ENCODE measurements at places on chromosomes 16 and 17.

DNA sequence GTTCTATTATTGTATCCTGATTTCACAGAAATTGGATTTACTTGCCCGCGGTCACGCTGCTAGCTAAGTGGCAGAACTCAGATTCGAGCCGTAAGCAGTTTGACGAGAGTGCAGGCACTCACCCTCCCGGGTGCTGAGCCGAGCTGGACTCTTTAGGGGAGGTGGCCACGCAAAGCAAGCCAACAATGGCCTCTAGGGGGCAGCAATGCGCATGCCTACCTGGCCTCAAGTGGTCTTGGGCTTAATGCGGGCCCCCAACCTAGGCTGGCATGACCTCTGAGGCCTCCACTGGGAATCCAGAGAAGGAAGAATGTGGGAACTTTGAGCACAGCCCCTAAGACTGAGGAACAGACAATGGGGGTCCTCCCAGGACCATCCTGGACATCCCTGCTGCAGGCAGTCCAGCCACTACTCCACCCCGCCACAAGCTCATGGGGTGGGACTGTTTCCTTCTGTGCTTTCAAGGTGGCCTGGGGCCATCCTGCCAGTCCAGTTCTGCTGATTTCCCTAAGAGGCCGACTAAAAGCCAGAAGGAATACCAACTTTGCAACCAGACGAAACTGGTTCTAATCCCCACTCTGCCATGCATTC is 276.5 kb downstream of the XYLT1 start:
- no peak for DNase-seq

- DNase-seq: peak; percentile 83
Observed at GRCh38 chr17:40542558-40543411, 22.5 kb downstream of the CCR7 start.

DNA sequence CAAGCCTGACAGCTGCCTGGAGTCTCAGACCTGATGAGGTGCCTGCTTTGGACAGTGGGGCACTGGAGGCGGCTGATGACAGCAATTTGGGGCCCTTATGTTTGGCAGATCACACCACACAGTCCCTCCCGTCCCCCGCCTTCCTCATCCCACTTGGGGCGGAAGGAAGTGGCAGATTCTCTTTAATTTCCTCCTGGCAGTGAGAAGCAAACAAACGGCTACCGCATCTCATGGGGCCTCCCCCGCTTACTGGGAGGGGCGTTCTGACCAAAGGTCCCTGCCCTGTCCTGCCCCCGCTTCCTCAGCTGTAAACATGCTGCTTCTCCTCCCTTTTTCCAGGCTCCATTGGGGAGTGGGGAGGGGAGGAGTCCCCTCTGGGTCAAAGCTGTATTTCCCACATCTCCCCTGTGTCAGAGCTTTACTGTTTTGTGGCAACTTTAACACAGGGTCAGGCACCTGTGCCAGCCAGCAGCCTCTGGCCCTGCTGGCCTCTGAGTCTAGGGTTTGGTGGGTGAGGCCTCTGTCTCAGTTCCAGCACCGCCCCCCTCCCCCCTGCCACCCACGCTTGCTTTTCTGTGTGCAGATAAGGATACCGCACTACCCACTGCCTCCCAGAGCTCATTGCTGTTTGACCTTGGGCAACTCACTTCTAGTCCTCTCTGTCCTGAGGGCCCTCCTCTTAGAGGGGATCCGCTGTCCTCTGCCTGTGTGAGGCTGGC is 5.4 kb upstream of the NFATC3 start:
- no peak for DNase-seq

DNA sequence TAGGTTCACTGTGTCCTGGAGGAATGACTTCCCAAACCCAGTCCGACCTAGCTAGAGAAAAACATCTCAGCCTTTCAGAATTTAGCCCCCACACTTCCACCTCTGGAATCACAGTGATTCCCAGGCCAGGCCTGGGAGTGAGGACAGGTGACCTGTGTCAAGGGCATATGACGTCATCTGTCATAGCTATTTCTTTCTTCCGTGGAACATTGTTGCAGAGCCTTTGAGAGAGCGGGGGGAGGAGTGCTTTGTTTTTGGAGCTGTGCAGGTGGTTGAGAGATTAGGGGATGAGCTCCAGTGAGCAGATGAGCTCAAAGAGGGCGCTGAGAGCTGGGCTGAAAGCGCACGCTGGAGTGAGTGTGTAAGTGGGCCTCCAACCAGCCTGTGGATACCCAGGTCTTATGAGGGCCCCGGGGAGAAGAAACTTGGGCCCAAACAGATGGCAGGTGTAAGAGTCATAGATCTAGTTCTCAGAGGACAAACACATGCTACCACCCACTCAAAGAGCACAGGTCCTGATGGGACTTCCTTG is 344.8 kb downstream of the SNX29 start:
- DNase-seq: no peak

DNA sequence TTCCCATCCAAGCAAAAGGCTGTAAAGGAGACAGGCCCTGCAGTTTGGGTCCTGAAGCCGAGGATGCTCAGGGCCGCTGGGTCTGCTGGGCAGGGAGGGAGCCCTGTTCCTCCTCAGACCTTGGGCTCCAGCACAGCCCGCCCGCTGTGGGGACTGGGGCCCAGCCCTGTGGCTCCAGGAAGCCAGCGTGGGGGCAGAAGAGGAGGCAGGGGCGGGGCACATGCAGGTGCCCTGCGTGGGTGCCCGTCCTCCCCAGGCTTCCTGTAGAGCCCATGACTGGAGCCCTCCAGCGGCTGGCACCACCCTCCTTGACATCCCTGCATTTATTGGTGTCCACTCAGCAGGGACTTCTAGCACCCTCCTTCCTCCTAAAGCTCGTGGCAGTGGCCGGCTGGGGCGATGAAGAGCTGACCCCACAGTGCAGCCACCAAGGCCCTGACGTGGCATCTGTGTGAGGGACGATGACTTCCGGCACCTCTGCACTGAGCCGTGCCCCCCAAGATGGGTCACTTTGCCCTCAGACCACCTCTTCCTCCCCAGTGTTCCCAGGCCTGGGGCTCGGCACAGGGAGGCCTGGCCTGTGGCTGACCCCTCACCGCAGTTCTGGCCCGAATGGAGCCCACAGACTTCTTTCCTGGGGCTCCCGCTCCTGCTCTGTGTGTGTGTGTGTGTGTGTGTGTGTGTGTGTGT is 9.9 kb downstream of the PRSS27 start:
- no peak for DNase-seq

- DNase-seq: no peak
Observed at GRCh38 chr16:27972500-27972899, 91.0 kb downstream of the GSG1L start.

GRCh38 chr17:1197379-1197778 is 17.6 kb upstream of the ABR start:
- no peak for DNase-seq

DNA sequence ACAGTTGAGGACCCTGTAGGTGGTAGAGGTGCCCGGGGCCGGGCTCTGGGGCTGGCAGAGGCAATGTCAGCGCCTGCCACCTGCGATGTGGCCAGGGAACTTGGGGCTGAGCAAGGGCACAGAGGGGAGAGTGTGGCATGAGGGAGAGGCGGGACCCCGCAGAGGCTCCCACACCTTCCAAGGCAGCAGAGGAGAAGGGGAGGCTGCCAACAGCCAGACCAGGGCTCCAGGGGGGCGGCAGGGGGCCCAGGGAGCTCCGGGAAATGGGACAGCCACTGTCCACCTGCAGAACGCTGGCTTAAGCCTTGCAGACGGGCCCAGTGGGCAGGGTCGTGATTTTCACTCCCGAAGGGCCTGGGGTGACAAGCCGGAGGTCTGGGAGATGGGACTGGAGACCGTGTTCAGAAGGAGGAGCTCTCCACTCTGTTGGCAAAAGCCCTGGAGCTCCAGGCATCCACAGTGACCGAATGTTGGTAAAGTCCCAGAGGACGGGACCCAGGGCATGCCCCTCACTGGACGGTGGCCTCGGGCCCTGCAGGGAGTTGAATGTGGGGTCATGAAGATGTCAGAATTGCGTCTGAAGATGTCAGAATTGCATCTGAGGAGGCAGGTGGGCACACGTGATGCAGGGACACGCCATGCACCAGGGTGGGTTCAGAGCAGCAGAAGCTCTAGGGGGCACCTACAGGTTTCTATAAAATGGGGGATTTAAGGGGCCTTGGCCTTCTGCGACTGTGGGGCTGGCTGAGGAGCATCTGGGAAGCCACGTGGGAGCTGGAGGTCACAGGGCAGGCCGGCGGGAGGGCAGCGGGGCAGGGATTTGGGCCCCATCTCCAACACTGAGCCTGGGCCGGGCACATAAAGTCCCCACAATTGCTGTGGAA is 18.6 kb downstream of the CD7 start:
- DNase-seq: no peak

- DNase-seq: no peak
Observed at GRCh38 chr16:68734782-68735181, 2.3 kb upstream of the CDH1 start.

- no peak for DNase-seq
Observed at GRCh38 chr16:8832717-8833105, 35.1 kb downstream of the PMM2 start.

- DNase-seq: no peak
Observed at GRCh38 chr17:64255764-64256163, 7.3 kb downstream of the TEX2 start.

DNA sequence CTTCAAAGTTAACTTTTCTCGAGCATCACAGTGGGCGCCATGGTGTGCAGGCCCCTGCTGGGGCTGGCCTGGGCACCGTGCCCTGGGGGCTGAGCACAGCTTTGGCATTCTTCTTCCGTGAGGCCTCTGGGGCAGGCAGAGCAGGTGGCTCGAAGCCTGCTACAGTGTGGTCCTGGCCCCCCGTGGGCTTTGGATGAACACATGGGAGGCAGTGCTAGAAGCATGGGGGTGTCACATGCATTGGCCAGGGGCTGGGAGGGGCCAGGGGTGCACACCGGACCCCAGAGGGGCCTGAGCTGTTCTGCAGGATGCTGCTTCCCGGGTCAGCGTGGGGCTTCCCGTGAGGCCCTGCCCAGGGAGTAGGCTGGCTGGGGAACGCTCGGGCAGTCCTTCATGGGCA is 12.1 kb upstream of the C16orf74 start:
- DNase-seq: no peak

DNA sequence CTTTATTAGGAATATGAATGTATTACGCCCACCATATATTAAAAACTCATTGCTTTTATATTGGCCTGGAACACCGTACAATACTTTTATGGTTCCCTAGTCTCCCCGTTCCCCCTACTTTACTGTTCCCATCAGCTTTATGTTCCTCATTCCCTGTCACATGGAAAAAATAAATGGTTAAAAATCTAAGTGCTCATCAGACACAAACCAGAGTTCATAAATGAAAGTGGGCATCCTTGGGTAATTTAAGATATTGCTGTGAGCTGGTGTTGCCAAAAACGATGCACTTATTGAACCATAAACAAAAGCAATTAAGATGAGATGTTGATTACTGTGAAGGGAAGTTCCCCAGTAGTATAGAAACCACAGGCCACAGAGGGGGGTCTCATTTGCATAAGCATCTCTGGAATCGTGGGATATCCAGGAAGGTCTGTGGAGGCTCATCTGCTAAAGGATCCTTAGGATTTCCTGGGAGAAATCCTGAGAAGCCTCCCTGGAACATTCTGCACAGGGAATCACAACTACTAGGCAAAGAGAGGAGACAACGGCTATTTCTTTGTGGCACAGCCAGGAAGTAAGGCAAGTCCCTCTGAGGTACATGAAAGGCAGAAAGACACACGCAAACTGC is 591.4 kb upstream of the CDH11 start:
- DNase-seq: no peak

- no peak for DNase-seq
Observed at GRCh38 chr16:86077243-86077940, 178.4 kb downstream of the IRF8 start.

DNA sequence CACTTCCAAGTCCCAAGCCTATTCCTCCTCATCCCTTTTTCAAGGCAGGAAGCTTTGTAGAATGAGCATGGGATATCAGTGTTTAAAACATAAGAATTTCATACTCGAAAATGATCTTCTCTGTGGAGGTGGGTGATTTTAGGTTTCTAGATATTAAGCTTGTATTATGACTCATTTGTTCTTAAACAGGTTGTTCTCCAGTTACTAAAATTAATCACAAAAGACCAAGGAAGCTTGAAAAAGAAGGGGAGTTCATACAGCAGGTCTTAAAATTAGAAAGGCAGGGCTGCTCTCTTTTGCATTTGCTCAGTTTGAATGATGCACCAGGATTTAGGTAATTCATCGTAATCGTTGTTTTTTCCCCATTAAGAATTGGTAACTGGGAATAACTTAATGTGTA is 208.7 kb downstream of the PRKCA start:
- DNase-seq: no peak

GRCh38 chr17:8818047-8818446 is 18.9 kb upstream of the MFSD6L start:
- peak; percentile 32 for DNase-seq

Data from ureter (tissue), 1 donor.